ENCODE measurements at places on chromosomes 2 and 18.

- DNase-seq = no peak
Observed at GRCh38 chr2:119484834-119485233, 39.4 kb downstream of the SCTR start.

DNA sequence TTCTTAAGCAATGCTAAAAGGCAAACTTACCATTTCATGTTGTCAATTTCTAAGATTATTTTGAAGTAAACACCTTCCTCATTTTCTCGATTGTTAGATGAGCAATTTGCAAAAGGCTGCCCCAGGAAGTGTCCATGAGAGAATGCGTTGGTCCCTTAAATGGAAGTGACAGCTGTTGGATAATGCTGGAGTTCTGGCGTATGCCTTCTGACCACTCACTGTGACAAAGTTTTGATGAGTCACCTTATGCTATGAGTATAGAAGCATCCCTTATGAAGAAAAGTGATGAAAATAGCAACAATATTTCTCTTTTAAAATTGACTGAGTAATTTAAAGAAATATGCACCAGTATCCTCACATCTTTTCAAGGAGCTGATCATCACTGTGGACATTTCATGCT is 1497.5 kb downstream of the DPP10 start:
- DNase-seq = no peak

DNA sequence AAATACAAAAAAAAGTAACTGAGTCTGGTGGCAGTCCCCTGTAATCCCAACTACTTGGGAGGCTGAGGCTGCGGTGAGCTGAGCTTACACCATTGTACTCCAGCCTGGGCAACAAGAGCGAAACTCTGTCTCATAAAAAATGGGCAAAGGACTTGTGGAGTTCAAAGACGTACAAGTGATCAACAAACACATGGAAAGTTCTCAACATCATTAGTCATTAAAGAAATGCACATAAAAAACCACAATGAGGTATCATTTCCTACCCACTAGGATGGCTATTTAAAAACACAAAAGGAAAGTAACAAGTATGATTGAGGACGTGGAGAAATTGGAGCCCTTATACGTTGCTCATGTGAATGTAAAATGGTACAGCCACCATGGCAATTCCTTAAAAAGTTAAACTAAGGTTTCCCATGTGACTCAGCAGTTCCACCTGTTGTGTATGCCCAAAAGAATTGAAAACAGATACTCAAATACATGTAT is 52.3 kb downstream of the RAB10 start:
- no peak for DNase-seq

- DNase-seq = no peak
Observed at GRCh38 chr18:75204732-75205513, 4.0 kb downstream of the PTGR3 start.

- no peak for DNase-seq
Observed at GRCh38 chr2:24204505-24204904, 29.7 kb downstream of the FAM228A start.

DNA sequence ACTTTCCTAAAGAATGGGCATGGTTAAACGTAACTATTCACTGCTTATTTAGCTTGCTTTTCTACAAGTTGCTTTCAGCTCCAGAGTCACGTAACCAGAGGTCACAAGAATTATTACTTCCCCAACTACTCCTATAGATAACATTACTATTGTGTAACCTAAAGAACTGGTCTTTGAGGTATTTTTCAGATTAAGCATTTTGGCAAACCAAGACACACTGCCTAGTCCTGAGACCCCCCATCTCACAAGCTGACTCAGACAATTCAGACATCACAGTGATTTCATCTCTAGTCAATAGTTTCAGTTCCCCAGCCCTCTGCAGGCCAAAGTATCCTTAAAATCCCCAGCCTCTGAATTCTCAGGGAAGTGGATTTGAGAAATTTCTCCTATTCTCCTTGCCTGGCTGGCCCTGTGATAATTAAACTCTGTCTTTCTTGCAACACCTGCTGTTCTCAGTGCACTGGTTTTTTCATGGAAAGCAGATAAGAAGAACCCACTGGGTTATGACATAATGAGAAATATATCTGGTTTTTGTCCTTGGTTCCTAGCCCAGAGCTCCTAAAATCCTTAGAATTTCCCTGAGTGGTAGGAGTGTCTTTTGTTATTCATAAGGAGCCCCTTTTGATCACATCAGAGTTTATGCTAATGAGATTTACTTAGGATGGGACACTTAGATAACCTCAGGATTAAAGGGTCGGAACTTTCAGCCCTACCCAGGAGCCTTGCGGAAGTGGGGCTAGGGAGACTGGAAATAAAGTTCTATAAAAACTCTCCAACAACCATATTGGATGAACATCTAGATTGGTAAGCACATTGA is 1310.8 kb upstream of the CHAC2 start:
- DNase-seq = no peak

GRCh38 chr2:233056961-233057605 is 3.1 kb upstream of the INPP5D start:
- no peak for DNase-seq

DNA sequence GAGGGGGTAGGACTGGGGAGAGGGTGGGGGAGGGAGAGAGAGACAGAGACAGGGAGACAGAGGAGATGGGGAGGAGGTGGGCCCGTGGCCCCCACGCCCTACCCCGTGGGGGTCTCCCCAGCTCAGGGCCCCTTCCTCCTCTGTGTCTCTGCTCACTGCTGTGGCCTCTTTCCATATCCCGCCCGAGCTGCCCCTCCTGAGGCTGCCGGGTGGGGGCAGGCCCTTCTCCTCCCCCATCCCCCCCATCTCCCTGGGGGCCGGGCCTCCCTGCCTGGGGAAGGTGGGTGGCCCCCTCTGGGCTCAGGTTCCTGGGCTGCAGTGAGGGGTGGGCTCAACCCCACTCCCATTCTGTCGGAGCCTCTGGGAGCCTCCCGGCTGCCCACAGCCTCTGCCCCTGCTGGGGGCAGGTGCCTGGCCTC is 332 bp upstream of the PDCD1 start:
- no peak for DNase-seq

Data from activated naive CD8-positive, alpha-beta T cell treated with anti-CD3 and anti-CD28 coated beads, Interleukin-2, amount 50 U/mL, for 16 hours (primary cell).